Right cardiac atrium (tissue), 5 donors: ENCODE measurements at places on chromosomes 7 and 10. TPM values are rescaled to one million over a fixed set of nuclear protein-coding genes. Genes with fewer than 3 reads are reported as not detected.

Gene PANK1
- total RNA-seq = 13.4 TPM

Gene PDE6C
- not detected for total RNA-seq

Gene NPVF
- total RNA-seq = not detected

Gene AKR1B15
- not detected for total RNA-seq

Gene WNT8B
- not detected for total RNA-seq

Gene UBN2
- 15.4 TPM for total RNA-seq

Gene BAG3
- total RNA-seq = 118 TPM

Gene BTBD16
- not detected for total RNA-seq

Gene SFMBT2
- 12.9 TPM for total RNA-seq

Gene PPP1R9A
- 24.6 TPM for total RNA-seq

Gene TMEM130
- not detected for total RNA-seq

Gene WDFY4
- 4.4 TPM for total RNA-seq

Gene SPDYE16
- not detected for total RNA-seq

Gene CLCN1
- total RNA-seq = not detected

Gene MKX
- 0.47 TPM for total RNA-seq

Gene CYP2C8
- total RNA-seq = 0.31 TPM

Gene PLXNA4
- 18.4 TPM for total RNA-seq

Gene SAP25
- total RNA-seq = 1.4 TPM

Gene CACNB2
- total RNA-seq = 37.5 TPM

Gene NPSR1
- total RNA-seq = not detected

Gene DRGX
- total RNA-seq = not detected

Gene TRIM74
- total RNA-seq = not detected

Gene ERCC6
- 25.5 TPM for total RNA-seq

Gene CYP2E1
- 1.3 TPM for total RNA-seq

Gene HOGA1
- 13.4 TPM for total RNA-seq

Gene AUTS2
- total RNA-seq = 10.6 TPM

Gene NUTM2A
- 2.1 TPM for total RNA-seq

Gene CRTAC1
- total RNA-seq = 12.9 TPM

Gene GATA3
- 0.76 TPM for total RNA-seq

Gene TUBB8
- total RNA-seq = not detected

Gene AKAP9
- 36.0 TPM for total RNA-seq

Gene IQCE
- 16.0 TPM for total RNA-seq
